Activated CD8-positive, alpha-beta memory T cell treated with anti-CD3 and anti-CD28 coated beads for 1 hour (primary cell): ENCODE measurements at places on chromosomes 4 and X.

- no peak for DNase-seq
Observed at GRCh38 chr4:79232540-79232939, 93.3 kb downstream of the NAA11 start.

- DNase-seq, result no peak
Observed at GRCh38 chr4:40122941-40123340, 66.3 kb downstream of the N4BP2 start.

GRCh38 chr4:95417531-95417930 lies 131.2 kb downstream of the UNC5C start:
- no peak for DNase-seq

DNA sequence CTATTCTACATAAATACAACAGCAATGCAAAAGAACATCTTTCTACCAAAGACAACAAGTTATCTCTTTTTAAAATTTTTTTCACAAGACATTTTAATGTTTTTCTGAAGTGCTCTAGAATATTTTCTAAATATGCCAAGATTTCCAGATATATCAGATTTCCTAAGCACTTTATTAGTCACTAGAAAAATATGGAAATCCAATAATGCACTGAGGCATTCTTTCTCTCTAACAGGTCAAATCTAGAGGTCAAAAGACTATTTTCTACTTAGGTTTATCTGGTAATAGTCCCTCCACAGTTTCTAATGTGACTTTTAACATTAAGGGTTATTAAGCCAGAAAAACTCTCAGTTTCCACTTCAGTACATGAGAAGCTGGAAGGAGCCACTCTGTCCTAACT lies 1041.2 kb upstream of the INTU start:
- no peak for DNase-seq

DNA sequence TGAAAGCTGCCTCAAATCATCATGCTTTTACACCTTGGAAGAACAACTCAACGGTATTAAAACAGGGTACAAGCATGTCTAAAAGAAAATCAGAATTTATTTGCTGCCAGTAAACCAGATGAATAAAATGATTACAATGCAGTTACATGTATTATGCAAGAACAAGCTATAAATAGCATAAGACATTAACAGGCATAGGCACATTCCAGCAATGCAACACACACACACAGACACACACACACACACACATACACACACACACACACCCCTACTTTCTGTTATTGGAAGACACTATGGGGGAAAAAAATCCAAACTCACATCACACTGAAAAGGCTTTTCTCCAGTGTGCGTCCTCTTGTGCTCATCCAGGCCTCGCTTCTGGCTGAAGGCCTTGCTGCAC lies 212.5 kb downstream of the PRDM5 start:
- DNase-seq, result no peak

GRCh38 chr4:54719378-54719777 lies 61.6 kb downstream of the KIT start:
- no peak for DNase-seq

- DNase-seq, result no peak
Observed at GRCh38 chrX:19836337-19836736, 51.1 kb downstream of the SH3KBP1 start.

DNA sequence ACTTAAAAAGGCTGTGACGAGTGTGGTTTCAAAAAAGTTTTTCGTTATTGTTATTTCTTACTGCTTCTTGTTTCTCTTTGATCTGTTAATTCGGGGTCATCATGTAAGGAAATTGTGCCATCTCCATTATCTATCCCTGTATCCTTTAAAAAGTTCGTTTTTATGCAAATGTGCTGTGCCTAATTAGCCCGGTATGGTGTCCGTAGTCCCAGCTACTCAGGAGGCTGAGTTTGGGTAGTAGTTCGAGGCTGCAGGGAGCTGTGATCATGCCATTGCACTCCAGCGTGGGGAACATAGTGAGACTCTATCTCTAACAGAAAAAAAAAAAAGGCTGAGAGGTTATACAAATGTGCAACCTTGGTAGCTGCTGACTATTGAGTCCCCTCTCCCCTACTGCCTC lies 45.1 kb downstream of the ARL9 start:
- DNase-seq, result no peak

DNA sequence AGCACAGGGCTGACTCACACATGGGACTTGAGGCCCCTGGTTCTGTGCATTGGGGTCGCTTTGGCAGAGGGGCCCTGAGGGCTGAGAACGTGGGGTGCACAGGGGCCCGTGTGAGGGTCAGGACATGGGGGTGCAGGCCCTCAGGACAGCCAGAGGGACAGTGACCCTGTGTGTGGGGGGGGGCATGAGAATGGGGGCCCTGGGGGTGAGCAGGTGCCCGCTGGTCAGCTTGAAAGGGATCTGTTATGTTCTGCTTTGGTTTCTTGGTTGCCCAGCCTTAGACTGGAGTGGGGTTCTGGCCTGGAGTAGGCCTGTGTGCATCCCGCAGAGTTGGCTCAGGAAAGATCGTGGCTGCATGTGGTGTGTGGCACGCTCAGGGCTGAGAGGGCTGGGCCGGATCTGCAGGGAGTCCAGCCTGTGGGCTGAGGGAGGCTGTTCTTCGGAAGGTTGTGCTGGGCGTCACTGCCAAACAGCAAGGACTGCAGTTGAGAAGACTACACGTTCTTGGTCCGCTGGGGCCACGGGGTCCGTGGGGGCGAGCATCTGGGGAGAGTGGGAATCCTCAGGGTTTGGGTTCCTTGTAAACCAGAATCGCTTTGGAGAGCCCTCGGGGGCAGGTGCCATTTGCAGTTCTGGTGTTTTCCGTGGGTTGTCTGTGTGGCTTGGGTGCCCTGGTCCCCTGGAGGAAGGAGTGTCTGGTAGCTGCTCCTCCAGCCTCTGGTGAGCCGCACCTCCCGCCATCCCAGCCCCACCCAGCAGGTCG lies 15.2 kb upstream of the UVSSA start:
- no peak for DNase-seq

- DNase-seq, result no peak
Observed at GRCh38 chr4:139602776-139603360, 46.8 kb upstream of the SETD7 start.

DNA sequence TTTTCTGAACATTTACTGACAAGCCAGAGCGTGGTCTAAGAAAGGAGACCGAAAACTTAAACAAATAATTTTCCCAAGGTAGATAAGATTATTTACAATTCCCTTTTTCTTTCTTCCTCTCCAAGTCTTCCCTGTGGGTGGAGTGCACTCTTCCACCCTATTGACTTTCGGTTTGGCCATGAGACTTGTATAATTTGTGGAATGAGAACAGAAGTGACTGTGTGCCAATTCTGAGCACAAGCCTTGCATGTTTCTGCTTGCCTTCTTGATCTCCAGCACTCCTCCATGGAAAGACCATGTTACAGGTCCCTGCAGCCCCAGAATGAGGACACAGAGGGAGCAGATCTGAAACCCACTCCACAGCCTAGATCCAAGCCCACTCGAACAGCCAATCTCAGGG lies 150.0 kb upstream of the HPGD start:
- no peak for DNase-seq

DNA sequence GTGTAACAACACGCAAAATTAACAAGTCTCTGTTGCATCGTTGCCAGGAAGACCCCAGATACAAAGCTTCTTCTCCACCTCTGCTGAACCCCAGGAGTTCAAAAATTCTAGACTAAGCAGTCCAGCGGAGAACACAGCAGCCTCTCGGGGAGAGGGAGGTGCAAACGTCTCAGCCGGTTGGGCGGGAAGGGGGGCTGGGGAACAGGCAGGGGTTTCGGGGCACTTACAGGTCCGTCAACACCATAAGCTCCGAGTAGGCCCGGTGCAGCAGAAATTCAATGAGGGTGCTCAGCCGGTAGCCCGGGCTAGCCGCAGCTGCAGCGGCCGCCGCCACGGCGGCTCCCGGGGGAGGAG lies 394 bp downstream of the MED14 start:
- no peak for DNase-seq

GRCh38 chr4:132063829-132064228 lies 1085.3 kb upstream of the PCDH10 start:
- DNase-seq, result no peak

DNA sequence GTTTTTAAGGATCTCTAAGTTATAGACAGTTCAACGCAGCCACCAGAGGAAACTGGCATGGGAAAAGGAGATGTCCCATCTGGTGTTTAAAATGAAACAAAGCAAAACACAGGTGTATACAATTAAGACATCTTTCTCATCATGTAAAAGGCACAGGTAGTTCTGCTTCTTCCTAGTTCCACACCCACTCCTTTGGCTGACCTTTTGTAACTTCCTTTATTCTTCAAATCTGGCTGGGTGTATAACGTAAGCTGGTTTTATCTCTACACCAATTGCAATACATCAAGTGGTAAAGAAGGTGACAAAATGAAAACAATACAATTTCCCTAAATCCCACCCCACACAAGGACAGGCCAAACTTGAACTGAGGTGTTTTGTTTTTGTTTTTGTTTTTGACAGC lies 27.3 kb upstream of the FBXW7 start:
- no peak for DNase-seq

GRCh38 chr4:69224891-69225290 lies 10.3 kb upstream of the UGT2B11 start:
- no peak for DNase-seq

GRCh38 chr4:105543881-105544280 lies 8.5 kb upstream of the ARHGEF38 start:
- no peak for DNase-seq

DNA sequence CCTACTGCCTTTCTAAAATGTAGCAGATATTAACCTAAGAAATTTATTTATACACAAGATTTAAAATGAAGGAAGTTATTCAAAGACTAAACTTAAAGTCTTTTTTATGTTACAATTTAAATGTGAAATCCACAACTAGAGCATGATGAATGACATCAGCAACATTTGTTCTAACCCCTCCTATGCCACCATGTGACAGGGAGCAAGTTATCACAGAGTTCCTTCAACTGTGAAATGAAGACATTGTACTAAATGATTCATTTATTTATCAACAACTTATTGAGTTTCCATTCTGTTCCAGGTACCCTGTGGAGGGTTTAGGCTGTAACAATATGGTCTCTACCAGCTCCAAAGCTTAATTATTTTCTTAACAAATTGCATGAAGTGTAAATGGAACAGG lies 76.9 kb downstream of the SLC39A8 start:
- no peak for DNase-seq

DNA sequence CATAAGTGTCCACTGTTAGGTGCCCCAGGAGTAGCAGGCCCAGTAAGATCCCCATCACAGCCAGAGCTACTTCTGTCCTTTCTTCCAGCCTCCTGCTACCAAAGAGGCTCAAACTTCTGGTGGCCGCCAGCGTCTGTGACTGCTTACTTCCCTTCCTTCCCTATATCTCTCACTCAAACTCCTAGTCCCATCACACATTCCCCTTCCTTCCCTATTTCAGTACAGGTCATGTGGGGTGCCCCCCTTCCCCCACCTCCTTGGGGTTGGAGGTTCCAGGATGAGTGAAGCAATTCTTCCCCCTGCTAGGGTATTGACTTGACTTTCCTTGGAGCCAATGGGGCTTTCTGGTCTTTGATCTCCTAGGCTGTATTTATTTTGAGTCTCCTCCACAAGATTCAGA lies at the start of gene VSIG4:
Gene VSIG4 (minus strand): TSS at position 137 of the 400 bp plus-strand sequence. CDS start 82 bp downstream, at position 55.
- DNase-seq, result no peak

DNA sequence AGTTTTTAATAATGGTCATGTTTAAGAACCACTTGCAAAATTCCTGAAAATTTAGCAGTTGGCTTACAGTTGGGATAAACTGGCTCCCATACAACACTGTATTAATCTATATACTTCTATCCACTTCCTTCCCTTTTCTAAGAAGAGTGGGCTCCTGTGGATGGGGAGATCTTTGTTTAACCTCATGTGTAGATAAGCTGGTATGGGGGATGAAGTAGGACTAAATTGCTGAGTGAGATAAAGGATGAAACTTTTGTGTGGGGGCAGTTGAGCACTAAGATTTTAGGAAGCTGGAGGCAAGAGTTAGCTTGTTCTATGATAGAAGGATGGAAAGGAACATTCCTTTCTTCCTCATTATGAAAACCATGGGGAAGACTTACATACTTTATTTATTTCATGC lies 54.6 kb upstream of the ATP8A1 start:
- DNase-seq, result no peak

- DNase-seq, result no peak
Observed at GRCh38 chr4:152211936-152212653, 323.8 kb downstream of the FBXW7 start.

DNA sequence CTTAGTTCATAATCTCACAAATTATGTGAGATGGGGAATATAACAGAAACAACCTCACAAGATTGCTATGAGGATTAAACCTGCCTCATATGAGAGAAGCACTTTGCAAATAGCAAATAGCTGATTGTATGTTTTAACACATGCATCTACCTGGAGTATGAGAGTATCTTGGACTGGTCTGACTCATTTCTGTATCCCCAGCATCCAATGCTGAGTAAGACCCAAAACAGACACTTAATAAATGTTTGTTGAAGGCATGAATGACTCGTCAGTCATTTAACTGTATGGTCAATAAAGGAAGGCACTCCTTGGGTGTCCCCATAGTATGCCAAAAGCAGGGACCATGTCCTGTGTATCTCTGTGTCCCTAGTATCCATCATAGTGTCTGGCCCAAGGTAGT lies 350.9 kb upstream of the F9 start:
- no peak for DNase-seq

- DNase-seq, result no peak
Observed at GRCh38 chr4:26884486-26884988, 23.9 kb downstream of the STIM2 start.

DNA sequence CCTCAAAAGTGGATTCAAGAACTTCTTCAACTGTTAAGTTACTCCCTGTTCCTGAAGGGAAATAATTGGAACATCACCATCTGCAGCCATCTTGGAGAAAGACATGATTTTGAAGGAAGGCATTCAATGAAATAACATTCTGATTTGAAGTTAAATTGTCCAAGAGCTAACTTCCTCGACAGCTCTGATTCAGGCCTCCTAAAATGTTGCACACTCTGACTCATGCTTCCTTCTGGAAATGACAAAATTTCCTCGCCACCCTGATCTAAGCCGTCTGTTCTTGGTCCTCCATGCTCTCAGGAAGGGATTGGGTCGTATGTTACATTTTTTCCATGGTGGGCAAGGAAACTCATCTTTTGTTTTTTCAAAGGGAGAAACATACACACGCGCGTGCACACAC lies 496.9 kb upstream of the DIPK2B start:
- DNase-seq, result no peak

GRCh38 chr4:94801016-94801415 lies 43.3 kb downstream of the BMPR1B start:
- no peak for DNase-seq

- peak; percentile 8 for DNase-seq
Observed at GRCh38 chr4:107824350-107825071, at the start of gene SGMS2. SGMS2 (plus strand) TSS chr4:107824932; CDS start chr4:107895554, 70,622 bp downstream.

- no peak for DNase-seq
Observed at GRCh38 chr4:94962484-94962883, 204.7 kb downstream of the BMPR1B start.

GRCh38 chr4:7694324-7694723 lies 245.3 kb downstream of the AFAP1 start:
- no peak for DNase-seq

GRCh38 chr4:15479089-15479912 lies 9.6 kb downstream of the CC2D2A start:
- no peak for DNase-seq
